ENCODE measurements at places on chromosomes 7 and 10. TPM values are rescaled to one million over a fixed set of nuclear protein-coding genes. Genes with fewer than 3 reads are reported as not detected.

GRCh38 chr10:59106441-59106840, 70.0 kb upstream of the PHYHIPL start:
- DNase-seq: no peak

- no peak for DNase-seq
These were observed 99.8 kb downstream of the SEPTIN7 start for GRCh38 chr7:35900651-35901050.

- DNase-seq: no peak
These were observed 219.0 kb downstream of the PTEN start for GRCh38 chr10:88082391-88082790.

GRCh38 chr10:6674291-6674690, 94.2 kb upstream of the PRKCQ start:
- no peak for DNase-seq

DNA sequence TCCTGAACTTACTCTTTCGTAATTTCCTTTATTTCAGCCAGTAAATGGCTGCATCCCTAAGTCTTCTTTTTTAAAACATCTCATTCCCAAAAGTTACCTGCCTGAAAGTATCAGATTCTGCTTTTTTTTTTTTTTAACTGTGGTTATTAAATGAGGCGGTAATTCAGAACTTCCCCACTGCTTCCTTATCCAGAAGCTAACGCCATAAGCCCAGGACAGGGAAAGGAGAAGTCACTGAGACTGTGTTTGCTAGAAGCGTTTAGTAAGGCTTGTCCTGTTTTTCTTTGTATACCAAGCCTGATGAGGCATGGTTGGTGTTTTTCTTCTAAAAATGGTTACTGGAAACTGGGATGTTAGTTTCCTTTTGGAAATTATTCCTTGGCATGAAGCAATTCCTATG, 197.8 kb downstream of the CELF2 start:
- DNase-seq: no peak

DNA sequence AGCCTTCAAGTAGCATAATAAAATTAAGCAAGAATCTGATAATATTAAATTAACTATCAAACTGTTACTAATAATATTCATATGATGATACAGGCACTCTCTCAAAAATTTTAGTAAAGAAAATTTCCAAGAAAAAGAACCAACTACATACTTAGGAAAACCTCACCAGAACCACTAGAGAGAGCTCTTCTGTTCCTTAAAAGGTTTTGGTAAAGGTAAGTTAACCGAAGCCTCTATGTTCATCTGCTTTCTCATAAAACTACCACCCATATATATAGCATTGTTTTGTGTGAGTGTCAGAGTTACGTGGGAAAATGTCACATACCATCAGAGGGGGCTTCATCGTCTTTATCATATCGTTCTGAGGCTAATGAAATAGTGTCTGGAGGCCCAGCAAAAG, 20.7 kb downstream of the SKAP2 start:
- peak; percentile 28 for DNase-seq

GRCh38 chr10:98131619-98132018, 2.8 kb upstream of the R3HCC1L start:
- DNase-seq: no peak

GRCh38 chr10:84460520-84460919, 132.1 kb downstream of the CCSER2 start:
- DNase-seq: no peak

DNA sequence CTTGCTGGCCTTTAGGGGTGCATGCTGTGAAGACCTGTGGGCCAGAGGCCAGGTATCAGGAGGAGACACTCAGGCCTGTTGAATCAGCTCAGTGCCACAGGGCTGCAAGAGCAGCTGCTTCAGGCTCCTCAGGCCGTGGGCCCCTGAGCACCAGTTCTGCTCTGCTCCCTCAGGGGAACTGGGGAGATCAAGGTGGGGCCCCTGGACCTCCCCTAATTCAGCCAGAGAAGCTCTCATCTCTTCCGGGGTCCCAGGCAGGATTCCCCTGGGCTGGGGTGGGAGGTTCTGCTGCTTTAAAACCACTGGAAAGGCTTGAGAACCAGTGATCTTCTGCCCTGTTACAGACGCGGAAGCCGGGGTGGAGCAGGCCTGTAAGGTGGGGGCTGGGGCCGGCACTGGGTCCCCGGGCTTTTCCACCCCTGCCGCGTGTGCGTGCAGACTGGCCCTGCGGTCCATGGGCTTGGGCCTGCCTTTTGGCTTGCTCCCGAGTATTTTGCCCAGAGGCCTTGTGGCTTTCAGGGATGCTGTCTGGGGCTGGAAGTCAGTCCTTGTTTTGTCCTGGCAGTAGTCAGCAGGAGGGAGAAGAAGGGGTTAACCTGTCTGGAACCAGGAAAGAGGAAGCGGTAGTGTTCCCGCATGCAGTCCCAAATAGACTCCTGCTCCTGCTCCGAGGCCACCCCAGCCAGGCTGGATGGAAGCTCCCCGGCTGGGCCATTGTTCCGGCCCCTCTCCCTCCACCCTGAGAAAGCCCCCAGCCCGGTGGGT, 74.3 kb downstream of the LHPP start:
- no peak for DNase-seq

DNA sequence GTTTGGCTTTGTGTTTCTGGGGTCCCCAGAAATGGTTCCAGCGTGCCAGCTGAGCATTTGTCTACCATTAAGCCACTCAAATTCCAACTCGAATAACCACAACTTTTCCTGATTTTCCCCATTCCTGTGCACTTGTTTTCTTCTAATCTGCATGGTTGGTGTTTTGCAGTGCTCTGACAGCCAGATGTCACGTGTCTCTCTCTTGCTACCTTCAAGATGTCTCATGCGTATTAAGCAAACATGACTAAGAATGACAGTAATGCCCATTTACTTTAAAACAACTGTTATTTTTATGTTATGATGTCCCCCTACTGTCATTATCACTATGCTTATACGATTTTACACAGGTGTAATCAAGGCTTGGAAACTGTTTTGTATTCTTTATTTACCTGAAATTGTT, 35.2 kb upstream of the MXI1 start:
- DNase-seq: peak; percentile 10

EMX2 gene
- not detected for total RNA-seq

GCK gene
- total RNA-seq: not detected

SERPINE1 gene
- total RNA-seq: 102 TPM

GIMAP7 gene
- not detected for total RNA-seq
